ENCODE measurements at places on chromosomes 2 and 18. TPM values are rescaled to one million over a fixed set of nuclear protein-coding genes. Genes with fewer than 3 reads are reported as not detected.

DNA sequence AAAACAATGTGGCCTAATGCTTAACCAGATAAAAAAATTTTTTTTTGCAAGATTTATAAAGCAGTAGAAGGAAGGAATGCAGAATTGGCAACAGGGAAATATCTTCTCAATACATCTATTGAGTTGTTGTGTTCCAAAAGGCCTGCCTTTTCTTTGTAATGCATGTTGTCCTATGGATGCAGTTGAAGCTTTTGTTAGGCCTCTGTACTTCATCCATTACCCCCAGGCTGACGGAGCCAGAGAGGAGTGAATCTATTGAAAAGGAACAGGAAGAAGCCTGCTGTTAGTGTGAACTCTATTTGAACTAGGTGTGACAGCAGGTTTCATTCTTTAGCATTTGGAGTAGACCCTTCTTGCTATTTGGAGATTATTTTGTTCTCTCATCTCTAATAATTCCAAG, 56.5 kb downstream of the MTX2 start:
- DNase-seq: no peak

CD8B2 gene
- total RNA-seq: 0.29 TPM

GRCh38 chr18:62425465-62426190, 97.2 kb upstream of the ZCCHC2 start:
- peak; percentile 66 for DNase-seq

ZNF2 gene
- 3.6 TPM for total RNA-seq

GRCh38 chr2:216059233-216059834, 22.3 kb downstream of the PECR start:
- no peak for DNase-seq
